ENCODE measurements at places on chromosomes 12 and 14. TPM values are rescaled to one million over a fixed set of nuclear protein-coding genes. Genes with fewer than 3 reads are reported as not detected.

- H3K27ac ChIP-seq, result peak overlapping the region; percentile 76
- no peaks in the 10 kb centered on the region for H3K27me3 ChIP-seq
- H3K4me3 ChIP-seq, result no peak overlapping the region
- DNase-seq, result no peak
- peaks cover 50% of the 10 kb centered on the region for H3K36me3 ChIP-seq
These were observed 4.7 kb downstream of the NAA25 start for GRCh38 chr12:112103758-112104503.

DNA sequence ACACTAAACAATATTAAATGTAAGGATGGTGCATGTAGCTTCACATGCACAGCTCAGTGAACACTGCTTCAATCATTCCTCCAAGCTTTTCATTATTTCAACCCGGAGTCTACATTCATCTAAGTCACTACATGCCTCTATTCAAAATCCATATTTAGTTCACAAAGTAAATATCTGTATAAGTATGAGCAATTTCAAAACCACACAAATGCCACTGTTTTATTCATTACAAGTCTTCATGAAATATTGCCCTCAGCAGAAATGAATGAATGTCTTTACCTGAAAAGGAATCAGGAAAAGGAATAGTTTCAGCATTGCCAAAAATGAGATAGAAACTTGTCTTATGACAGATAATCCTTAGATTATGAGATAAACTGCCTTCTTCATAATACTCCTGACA is 149.4 kb downstream of the SLC38A4 start:
- DNase-seq, result no peak
- no peak overlapping the region for H3K27ac ChIP-seq

DNA sequence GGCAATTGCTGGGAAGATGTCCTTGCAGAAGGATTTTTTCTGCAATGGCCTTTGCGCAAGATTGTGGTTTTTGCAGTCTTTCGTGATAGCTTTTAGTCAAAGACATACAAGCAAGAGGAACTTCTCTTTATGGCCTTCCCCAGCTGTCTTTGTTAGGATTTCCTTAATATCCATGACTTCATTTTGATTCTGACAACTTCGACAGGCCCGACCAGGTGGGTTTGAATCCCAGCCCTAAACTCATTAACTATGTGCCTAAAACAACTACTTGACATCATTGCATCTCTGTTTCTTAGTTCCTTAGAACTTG is 13.3 kb upstream of the VRK1 start:
- no peak overlapping the region for H3K27ac ChIP-seq
- H3K4me1 ChIP-seq, result no peaks in the 10 kb centered on the region
- H3K4me3 ChIP-seq, result no peak overlapping the region
- no peak for DNase-seq

SPIC gene
- not detected for total RNA-seq

B3GNT4 gene
- 5.1 TPM for total RNA-seq

WNT5B gene
- not detected for total RNA-seq

MUCL1 gene
- total RNA-seq, result not detected

PLEKHG3 gene
- total RNA-seq, result 2.8 TPM

DNA sequence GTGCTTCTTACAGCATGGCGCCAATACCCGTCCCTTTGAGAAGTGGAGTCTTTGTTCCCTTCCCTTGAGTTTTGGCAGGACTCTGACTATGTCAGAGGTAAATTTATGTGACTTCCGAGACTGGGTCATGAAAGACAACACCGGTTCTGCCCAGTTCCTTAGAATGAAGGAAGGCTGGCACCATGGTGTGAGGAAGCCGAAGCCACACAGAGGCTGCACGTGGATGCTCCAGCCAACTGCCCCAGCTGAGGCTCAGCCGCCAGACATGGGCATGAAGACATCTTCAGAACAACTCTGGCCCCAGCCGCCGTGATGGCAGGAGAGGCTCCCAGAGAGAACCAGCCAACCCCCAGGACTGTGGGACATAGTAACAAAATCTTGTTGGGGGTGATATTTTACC is 111.2 kb downstream of the CALM1 start:
- H3K27ac ChIP-seq, result no peak overlapping the region
- peaks cover 6% of the 10 kb centered on the region for H3K4me1 ChIP-seq
- no peak for DNase-seq

SLC38A1 gene
- 167 TPM for total RNA-seq

- H3K4me1 ChIP-seq, result no peaks in the 10 kb centered on the region
- no peak overlapping the region for H3K27ac ChIP-seq
- no peak for DNase-seq
- no peaks in the 10 kb centered on the region for H3K36me3 ChIP-seq
- no peak overlapping the region for H3K4me3 ChIP-seq
These were observed 158.6 kb upstream of the C14orf180 start for GRCh38 chr14:104420990-104421389.

KTN1 gene
- 107 TPM for total RNA-seq

GRCh38 chr12:57118711-57119271 is 7.6 kb upstream of the STAT6 start:
- H3K36me3 ChIP-seq, result no peaks in the 10 kb centered on the region
- peak; percentile 26 for DNase-seq
- peaks cover 9% of the 10 kb centered on the region for H3K4me1 ChIP-seq
- no peaks in the 10 kb centered on the region for H3K27me3 ChIP-seq

DNA sequence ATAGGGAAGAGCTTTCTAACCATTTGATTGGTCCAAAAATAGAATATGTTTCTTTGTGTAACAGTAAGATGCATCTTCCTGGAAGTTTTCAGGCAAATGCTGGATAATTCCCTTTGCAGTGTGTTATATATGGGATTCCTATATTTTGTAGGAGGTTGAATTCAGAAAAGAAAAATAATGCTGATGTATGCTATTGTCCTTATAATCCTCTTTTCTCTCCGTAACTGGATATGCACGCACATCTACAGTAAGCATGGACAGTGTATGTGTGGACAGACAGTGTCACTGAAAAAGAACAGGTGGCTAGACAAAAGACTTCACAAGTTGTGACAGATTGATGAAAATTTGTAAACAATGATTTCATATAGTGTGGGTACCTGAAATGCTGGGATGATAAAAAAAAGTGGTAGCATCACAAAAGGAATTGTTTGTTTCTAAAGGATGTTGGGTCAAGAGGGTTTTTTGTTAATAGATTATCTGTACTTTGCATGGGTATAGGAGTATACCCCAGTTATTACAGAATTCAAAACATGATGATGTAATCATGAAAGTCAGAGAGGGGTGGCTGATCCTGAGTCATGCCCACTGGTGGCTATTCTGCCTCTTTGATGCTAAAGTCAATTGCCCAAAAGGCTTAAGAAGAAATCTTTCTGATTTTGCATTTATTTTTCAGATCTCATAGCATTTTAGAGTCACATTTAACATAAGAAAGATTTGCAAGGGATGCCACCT is 160.7 kb upstream of the TMTC1 start:
- DNase-seq, result no peak
- no peak overlapping the region for H3K27ac ChIP-seq
- H3K4me1 ChIP-seq, result no peaks in the 10 kb centered on the region
- H3K27me3 ChIP-seq, result no peaks in the 10 kb centered on the region

- peaks cover 2% of the 10 kb centered on the region for H3K4me1 ChIP-seq
- no peak overlapping the region for H3K27ac ChIP-seq
- no peak for DNase-seq
These were observed 5.9 kb upstream of the PPFIBP1 start for GRCh38 chr12:27517961-27518665.

Data from activated CD8-positive, alpha-beta T cell treated with anti-CD3 and anti-CD28 coated beads for 36 hours (primary cell).